ENCODE measurements at places on chromosomes 16 and 17.

- DNase-seq: no peak
These were observed 591 bp upstream of the SLFN5 start for GRCh38 chr17:35242158-35242804.

DNA sequence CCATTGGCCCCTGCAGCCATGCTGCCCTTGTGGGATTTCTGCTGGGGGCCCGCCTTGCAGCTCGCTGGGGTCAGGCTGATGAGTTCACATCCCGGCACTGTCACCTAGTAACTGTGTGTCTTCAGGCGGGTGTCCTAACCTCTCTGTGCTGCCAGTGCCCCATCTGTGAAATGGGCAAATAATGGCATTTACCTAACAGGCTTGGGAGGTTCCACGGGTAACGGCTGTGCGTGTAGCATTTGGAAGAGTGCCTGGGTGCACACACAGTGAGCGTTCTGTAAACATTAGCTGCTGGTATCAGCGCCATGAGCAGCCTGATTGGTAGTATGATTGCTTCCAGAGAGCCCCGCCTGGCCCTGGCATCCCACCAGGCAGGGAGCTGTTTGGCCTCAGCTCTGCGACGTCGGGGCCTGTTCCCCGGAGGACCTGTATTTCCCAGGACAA lies 167.3 kb upstream of the GSE1 start:
- no peak for DNase-seq

GRCh38 chr17:66567234-66568170 lies 265.1 kb downstream of the PRKCA start:
- peak; percentile 76 for DNase-seq

DNA sequence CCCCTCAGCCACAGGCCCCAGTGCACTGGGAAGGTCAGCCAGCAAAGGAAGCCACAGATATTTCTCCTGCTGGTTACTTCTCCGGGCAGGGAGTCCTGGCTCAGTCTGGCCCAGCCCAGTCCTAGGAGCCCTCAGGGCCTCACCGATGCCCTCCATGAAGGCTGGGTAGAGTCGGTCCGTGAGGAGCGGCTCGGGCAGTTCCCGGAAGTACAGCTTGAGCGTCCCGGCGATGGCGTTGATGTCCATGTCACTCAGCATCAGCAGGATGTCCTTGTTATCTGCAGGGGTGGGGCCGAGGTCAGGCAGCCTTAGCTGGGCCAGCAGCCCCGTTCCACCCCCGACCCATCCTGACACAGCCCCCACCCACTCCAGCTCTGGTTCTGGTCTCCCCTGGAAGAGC lies 13.7 kb downstream of the TIMM22 start:
- DNase-seq: no peak

GRCh38 chr16:79480056-79480455 lies 120.5 kb downstream of the MAF start:
- peak; percentile 66 for DNase-seq

DNA sequence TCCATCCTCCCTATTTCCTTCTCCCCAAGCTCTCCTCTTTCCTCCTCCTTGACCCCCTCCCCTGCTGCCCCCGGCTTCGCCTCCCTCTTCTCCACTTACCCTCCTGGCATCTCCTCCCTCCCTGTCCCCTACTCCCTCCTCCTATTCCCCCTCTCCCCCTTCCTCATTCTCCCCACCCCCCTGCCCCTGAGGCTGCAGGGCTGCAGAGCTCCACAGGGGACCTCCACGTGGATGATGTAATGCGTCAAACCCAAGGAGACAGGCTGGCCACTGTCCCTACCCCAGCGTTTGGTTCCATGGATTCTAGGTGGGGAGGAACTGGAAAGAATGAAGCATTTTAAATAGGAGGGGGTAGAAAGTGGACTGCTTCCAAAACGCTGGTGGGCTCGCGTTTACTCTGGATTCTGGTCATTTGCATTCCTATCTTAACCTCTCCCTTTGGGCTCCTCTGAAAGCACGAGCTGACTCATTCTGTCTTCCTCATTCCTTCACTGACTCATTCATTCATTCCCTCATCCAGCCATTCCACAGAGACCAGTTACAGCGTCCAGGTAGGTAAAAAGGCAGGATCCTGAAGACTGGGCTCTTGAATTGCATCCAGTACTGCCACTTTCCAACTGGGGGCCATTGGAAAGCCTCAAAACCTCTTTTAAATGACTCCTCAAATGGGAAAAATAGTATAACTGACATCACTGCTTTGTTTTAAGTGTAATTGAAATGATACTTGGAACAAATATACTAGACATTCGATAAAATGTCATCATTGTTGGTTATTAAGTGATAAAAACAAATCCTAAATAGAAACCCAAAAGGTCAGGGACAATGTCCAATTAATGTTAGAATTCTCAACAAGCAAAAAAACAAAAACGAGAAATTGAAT lies 943 bp upstream of the COTL1 start:
- DNase-seq: peak; percentile 63
